ENCODE measurements at places on chromosomes 4 and X.

DNA sequence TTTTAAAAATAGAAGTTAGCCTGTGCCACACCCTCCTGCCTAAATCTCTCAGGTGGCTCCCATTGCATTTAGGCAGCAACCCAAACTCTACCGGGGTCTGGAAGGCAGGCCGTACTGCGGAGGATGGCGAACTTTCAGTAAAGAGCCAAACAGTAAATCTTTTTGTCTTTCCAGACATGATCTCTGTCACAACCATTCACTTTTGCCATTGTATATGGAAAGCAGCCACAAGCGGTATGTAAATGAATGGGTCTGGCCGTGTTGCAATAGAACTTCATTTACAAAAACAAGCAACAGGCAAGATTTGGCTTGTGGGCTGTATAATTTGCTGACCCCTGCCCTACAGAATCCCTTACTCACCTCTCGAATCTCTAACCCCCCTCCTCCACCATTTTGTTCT lies 3.3 kb downstream of the RADX start:
- DNase-seq = no peak

- DNase-seq = no peak
These were observed 1.6 kb upstream of the PHOX2B start for GRCh38 chr4:41750121-41750625.

DNA sequence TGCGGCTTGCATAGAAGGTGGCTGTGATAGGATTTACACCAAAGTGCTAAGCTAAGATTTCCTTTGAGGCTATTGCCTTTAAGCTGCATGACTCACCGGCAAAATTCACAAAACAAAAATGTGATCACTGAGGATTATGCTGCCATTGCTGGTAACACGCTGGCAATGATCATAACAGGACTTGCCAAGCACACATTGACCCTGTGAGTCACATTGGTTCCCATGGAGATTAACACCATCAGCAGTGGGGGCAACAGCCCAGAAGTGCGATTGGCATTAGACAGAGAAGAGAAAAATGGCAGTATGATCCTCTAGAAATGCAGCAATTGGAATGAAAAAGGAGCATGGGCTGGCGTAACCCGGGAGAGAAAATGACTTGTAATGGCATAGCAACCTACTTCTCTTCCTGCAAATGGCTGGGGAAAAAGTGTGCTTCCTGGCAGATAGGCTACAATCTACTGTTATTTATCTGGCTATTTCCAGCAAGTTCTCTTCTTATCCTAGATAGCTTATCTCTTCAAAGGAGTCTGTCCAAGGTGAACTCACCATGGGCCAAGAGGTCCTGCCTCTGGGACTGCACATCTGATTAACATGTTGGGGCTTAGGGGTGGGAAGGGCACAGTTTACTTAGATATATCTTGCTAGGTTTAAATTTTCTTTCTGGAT lies 314.2 kb upstream of the IGFBP7 start:
- no peak for DNase-seq

- no peak for DNase-seq
These were observed 119.0 kb upstream of the BMP3 start for GRCh38 chr4:80911458-80911857.

DNA sequence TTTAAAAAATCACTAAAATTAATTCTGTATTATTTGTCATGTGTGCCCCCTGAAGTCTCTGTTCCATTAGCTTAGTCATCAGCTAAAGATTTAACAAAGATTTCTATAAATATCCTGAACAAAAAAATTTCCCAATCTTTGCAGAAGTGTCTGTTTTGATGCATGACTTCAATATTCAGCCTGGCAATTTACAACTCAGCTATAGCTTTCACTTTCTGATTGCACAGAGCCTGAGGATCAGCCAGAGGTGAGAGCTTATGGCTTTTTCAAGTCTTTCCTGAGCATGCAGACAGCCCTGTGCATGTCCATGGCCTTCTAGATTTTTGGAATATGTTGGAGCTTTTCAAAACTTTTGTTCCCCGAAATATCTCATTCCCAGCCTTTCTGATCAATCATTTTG lies 420.1 kb downstream of the ZNF674 start:
- no peak for DNase-seq

DNA sequence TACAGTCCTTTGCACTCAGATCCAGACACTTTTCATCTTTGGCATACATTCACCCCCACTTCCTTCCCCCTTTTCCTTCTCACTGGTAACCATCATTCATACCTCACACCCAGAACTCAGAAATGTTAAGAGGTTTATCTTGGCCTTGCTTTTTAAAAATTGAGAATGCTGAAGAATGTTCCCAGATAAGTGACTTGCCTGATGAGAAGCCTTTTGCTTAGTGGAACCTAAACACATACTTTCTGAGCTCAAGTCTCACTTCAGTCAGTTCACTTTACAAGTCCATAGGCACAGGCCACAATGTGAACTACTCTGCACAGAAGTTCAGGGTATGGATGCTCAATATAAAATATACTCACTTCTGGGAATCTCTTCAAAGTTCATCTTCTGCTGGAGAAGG lies 129.4 kb downstream of the GRIA3 start:
- DNase-seq = no peak

DNA sequence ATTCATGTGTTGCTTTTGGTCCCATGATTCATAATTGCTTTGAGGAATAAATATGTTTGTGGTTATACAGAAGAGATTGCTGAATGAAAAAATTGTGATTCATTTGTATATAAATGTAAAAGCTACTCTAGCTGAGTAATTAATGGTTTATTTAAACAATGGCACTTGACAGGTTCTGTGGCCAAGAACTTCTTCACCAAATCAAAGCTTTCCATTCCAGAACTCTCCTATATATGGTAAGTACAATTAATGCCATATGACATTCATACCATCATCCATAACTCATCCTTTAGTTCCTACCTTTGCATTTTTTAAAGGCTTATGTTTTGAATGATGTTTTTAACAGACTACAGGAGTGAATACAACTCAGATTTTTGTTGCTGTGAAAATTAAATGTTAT lies 105.8 kb downstream of the REPS2 start:
- DNase-seq = no peak

- no peak for DNase-seq
These were observed 114.3 kb upstream of the IL1RAPL1 start for GRCh38 chrX:28472926-28473325.

GRCh38 chr4:48258845-48259397 lies 10.7 kb downstream of the TEC start:
- DNase-seq = no peak

DNA sequence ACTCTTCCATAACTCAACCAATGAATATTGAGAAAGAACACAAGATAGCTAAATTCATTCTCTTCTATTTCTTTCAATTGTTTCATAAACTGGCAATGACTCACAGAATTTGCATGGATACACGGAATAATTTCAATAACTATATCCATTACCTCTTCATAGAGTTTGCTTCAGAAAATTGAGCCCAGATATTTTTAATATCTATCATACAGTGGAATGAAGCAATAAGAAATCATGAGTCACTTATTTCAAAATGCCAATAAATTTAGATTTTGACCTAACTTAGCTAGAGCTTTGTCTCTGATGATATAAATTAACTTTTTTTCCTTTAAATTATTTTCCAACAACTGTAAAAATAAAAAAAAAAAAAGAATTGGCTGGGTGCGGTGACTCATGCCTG lies 22.2 kb upstream of the MANBA start:
- no peak for DNase-seq

- no peak for DNase-seq
These were observed 4.0 kb downstream of the SRPX start for GRCh38 chrX:38216642-38217041.

GRCh38 chr4:154014407-154015321 lies 225.8 kb upstream of the SFRP2 start:
- DNase-seq = no peak

GRCh38 chr4:56370377-56370776 lies 16.9 kb downstream of the AASDH start:
- DNase-seq = no peak

DNA sequence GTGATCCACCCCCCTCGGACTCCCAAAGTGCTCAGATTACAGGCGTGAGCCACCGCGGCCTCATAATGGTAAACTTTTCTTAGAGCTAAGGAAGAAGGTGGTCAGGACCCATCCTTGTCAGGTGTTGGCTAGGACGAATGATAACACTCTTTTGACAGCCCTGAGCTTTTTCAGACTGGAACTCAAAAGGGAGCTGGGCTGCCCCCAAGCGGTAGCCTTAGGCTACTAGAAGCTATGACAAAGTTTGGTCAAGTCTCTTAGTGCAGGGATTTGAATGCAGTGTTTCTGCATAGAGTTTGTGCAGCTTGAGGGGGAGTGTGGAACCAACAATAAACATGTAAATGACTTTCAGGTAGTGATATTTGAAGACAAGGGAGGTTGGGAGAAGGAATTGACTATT lies 11.8 kb upstream of the HSD17B10 start:
- DNase-seq = peak; percentile 28

DNA sequence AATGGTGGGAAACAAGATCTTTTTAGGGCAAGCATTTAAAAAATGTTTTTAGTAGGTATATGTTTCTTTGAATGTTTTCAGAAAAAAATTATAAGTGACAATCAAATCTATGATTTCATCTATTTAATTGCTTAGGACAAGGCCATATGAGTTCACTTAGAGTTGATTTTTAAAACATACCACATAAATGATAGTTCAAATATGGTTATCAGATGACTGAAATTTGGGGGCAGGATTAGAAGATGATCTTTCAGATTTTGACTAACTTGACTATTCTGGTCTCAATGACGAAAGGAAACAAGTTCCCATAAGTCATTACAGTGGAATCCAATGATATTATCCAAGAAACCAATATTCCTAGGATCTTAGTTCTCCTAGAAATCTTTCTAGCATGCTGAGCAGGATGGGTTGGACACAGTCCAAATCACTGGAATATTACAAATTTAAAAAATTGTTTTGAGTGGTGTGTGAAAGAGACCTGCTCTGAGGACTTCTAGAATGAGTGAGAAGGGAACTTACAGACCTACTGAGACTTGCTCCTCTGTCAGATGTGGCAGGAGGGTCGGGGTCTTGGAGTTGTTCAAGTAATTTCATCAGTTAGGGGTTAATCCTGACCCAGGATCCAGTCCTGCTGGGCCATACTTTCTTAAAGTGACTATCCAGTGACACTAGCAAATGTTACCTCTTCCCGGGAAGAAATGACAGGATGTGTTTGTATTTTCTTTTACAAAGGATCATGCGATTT lies 20.0 kb downstream of the RHOH start:
- no peak for DNase-seq

DNA sequence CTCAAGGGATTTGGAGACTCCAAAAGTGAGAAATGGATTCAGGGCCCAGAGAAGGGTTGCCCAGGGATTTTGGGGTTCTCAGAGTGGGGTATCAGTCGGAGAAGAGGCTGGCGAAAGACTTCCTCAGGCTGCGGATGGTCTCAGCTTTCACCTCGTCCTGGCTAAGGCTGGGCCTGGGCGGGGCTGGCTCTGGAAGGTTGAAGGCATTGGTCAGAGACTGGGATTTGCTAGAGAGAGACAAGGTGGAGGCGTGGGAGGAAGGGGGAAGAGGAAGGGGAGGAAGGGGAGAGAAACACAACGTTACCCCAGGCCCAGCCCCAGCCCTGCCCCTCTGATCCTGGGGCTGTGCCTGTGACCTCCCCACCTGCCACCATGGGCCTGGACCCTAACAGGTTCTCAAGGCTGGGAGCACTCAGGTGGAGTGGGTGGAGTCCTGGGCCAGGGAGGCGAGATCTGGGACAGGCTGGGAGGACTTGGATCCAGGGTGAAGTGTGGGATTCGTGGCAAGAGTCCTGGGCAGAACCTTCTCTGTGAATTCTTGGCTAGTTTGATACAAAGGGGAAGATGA lies 9.4 kb upstream of the TIMP1 start:
- DNase-seq = no peak

DNA sequence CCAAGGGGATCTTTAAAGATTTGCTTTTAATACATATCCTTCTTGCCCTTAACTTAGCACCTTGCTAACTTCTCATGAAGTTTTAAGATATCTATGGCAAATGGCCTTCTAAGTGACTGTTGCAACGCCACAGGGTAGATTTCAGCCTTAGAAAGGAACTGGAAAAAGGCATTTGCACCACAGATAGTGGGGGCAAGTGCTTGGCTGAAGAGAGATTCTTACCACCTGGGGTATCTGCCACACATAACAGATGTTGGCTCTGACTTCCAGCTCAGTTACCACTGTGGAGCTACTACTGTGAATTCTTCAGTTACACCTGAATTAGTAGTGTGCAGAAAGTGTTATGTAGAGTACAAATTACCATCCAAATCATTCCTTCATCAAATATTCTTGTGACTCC lies 302.6 kb downstream of the PPP3CA start:
- DNase-seq = no peak

DNA sequence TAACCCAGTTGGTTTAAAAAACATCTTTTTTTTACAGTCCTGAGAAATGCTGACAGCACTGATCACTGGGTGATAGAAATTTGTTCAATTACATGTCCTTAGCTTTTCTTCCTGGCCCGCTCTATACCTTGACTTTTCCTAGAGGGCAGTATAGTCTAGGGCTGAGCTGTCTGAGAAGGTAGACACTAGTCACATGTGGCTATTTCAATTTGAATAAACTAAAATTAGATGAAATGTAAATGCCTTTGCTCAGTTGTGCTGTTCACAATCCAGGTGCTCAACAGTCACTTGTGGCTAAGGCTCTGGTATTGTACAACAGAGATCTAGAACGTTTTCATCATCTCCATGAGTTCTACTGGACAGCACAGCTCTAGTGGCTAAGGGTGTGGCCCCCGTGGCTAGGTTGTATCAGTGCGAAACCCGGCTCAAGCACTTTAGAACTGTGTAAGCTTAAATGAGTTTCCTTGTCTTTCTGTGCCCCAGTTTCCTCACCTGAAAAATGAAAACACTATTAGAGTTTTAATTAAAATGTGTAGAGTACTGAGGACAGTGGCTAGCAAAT lies 111.6 kb upstream of the WDR17 start:
- no peak for DNase-seq

DNA sequence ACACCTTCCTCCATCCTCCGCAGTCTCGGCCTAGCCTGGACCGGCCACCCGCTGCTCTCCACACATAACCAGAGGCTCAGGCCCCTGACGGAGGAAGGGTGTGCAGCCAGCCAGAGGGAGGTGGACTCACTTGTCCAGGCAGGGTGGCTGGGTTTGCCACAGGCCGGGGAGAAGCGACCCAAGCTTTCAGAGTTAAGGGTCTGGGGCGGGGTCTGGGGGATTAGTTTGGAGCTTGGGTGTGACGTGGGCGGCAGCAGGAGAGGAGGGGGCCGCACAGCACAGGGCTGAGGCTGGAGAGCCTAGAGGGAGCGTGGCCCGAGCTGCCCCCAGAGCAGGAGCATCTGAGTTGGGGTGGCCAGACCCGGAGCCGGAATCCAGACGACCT lies 22.4 kb upstream of the CPLX1 start:
- no peak for DNase-seq

GRCh38 chrX:150849486-150849885 lies 49.0 kb downstream of the CD99L2 start:
- no peak for DNase-seq

DNA sequence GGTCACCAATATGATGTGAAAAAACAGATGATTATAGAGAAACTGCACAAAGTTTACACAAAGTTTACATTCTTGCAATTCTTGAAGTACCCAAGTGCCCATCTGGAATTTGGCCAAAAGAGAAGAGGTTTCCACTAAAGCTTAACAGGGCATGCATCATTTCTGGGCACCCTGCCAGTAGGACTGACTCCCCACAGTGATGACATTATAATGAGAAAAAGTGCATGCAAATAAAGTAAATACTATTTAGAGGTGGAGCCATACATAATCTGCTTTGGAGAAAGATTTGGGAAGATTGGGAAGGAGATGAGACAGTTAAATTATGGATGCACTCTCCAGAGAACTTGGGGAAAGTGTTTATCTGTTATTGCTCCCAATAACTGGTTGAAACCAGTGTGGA lies 93.7 kb upstream of the TRPC3 start:
- no peak for DNase-seq

- DNase-seq = no peak
These were observed 38.4 kb downstream of the FAM193A start for GRCh38 chr4:2574863-2575262.

- DNase-seq = no peak
These were observed 494.7 kb downstream of the TRAM1L1 start for GRCh38 chr4:116590648-116591047.
